ENCODE measurements at places on chromosomes 4 and X.

GRCh38 chr4:114595921-114596320 lies 2.7 kb upstream of the UGT8 start:
- DNase-seq: no peak

GRCh38 chr4:51995647-51996220 lies 24.4 kb downstream of the LRRC66 start:
- DNase-seq: no peak

DNA sequence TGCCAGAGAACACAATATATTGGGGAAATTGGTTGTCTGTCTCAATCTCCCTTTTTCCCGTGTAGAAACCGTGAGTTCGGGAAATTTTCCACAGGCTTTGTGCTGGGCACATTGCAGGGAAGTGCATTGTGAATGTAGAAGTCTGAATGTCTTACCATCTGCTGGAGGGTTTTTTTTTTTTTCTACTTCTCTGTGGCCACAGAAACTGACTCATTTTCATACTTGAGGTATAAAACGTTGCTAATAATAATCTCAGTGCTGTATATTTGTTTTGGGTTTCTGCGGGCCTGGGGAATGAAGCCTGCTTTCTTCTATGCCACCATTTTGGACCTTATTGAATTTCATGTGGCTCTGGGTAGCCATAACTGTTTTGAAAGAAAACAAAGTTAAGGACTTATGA lies 1001.2 kb downstream of the STIM2 start:
- no peak for DNase-seq

DNA sequence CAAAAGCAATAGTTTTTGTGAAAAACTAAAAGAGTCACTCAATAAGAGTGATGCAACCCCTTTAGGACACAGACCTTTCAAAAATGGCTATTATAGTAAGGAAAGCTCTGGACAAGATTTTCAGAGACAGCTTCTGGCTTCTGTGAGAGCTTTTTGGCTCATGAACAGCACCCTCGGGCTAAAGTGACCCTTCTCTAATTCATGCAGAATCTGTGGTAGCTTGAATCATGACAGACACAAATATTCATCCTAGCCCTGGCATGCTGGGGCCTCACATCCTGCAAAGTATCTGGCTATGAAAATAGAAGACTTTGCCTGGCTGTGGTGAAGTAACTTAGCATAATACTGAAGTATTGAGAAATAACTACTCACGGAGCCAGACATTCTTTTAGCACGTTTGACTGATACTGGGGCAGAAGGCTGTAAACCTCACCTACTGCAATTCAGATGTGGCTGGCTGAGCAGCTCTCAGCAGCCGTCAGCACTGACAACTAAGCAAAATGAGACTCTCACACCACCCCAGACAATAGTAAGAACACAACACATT lies 327.3 kb downstream of the MAPK10 start:
- DNase-seq: no peak

DNA sequence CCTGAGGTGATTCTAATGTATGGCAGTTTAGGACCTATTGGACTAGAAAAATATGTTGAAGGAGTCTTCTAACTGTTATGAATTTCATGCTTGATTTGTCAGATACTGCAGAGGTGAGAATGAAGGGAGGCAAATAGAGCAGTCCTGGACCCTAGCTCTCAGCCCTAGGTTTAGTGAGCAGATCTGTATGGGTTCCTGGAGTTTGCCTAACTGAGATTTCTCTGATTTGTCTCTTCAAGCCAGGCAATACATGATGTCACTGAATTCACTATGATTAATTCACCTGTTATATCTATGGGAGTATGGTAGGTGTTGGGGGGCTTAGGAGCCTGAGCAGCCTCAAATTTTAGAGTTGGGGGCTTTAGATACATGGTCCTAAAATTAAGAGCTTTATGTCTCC lies 2.6 kb downstream of the MND1 start:
- DNase-seq: no peak

GRCh38 chr4:95409750-95410149 lies 139.0 kb downstream of the UNC5C start:
- DNase-seq: no peak

DNA sequence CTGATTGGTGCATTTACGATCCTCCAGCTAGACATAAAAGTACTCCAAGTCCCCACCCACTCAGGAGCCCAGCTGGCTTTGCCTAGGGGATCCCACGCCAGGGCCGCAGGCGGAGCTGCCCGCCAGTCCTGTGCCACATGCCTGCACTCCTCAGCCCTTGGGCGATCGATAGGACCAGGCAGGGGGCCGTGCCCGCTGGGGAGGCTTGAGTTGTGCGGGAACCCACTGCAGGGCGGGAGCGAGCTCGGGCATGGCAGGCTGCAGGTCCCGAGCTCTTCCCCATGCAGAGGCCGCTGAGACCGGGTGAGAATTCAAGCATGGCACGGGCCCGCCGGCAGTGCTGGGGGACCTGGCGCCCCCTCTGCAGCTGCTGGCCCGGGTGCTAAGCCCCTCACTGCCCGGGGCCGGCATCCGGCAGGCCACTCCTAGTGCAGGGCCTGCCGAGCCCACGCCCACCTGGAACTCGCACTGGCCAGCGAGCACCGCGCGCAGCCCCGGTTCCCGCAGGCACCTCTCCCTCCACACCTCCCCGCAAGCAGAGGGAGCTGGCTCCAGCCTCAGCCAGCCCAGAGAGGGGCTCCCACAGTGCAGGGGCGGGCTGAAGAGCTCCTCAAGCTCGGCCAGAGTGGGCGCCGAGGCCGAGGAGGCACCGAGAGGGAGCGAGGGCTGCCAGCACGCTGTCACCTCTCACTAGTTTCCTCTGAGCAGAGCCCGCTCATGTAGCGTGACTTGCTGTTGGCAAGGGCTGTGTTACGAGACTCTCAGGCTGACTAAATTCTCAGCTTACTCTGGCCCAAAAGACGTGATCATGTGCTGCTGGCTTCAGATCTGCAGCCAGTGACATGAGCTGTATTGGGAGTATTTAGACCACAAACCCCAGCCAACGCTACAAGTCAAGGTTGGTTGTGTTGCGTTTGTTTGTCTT lies 87.5 kb downstream of the TRAPPC11 start:
- no peak for DNase-seq

- no peak for DNase-seq
These were observed 86.3 kb downstream of the EGF start for GRCh38 chr4:109998867-109999584.

GRCh38 chr4:105859233-105859632 lies 36.0 kb upstream of the NPNT start:
- DNase-seq: no peak

DNA sequence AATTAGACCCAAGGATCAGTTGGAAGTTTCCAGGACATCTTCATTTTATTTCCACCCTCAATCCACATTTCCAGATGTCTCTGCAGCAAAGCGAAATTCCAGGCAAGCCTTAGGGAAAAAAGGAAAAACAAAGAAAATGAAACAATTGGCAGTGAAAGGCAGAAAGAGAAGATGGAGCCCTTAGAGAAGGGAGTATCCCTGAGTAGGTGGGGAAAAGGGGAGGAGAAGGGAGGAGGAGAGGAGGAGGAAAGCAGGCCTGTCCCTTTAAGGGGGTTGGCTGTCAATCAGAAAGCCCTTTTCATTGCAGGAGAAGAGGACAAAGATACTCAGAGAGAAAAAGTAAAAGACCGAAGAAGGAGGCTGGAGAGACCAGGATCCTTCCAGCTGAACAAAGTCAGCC lies at the start of gene PLP1:
TSS of gene PLP1 (plus strand) at position 295 of the 400 bp plus-strand sequence. CDS start 156 bp downstream, outside the sequence.
- DNase-seq: no peak

DNA sequence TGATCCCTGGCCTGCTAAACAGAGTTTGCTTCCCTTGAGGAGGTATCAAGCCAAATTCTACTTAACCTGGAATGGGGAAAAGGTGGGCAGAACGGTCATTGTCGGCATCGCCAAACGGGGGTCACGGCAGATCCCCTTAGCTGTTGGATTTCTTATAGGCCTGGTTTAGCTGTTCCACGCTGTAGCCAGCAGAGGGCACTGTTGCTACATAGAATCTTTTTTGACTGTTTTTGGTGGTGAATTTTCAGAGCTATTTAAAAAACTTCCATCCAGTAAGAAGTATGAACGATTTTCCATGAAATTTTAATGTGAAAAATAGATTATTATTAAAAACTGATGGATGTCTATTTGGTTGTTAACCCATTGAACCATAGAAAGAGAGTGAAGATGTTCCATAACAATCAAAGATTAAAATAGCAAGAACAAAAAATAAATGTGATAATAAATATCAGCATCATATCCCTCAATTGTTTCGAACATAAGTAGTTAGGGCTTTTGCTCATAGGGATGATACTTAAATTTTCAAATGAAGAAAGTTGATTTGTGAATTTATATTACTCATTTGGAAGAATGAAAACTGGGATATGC lies 56.6 kb downstream of the LINC00632 start:
- DNase-seq: no peak

GRCh38 chr4:98618680-98619079 lies 39.7 kb downstream of the TSPAN5 start:
- DNase-seq: no peak

GRCh38 chr4:93144644-93145043 lies 683.9 kb upstream of the ATOH1 start:
- DNase-seq: no peak

All from activated gamma-delta T cell treated with anti-CD3 and anti-CD28 coated beads, Interleukin-2, amount 50 U/mL, for 16 hours (primary cell).